Fibroblast of skin of abdomen (primary cell): ENCODE measurements at places on chromosomes 16 and 17.

- DNase-seq: no peak
Observed at GRCh38 chr17:49494986-49495841, at the start of gene NGFR. Gene NGFR (plus strand): TSS chr17:49495293. CDS start chr17:49495418, 125 bp downstream.

DNA sequence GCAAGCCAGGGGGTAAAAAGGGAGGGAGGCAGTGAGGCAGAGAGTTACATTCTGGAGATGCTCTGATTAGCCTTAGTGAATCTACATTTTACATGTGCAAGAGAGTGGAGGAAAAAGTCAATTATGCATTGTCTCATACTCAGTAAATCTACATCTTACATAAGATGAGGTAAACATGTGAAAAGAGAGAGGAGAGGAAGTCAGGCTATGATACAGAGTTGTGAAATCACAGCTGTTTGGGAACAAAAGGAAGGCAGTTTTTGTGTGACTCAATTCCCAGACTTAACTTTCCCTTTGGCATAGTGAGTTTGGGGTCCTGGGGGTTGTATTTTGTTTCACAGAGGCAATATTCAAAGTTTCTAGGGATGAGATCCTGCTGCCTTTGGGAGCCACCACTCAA is 67.8 kb downstream of the GP2 start:
- DNase-seq: no peak

GRCh38 chr17:40547079-40547784 is 18.0 kb downstream of the CCR7 start:
- no peak for DNase-seq

DNA sequence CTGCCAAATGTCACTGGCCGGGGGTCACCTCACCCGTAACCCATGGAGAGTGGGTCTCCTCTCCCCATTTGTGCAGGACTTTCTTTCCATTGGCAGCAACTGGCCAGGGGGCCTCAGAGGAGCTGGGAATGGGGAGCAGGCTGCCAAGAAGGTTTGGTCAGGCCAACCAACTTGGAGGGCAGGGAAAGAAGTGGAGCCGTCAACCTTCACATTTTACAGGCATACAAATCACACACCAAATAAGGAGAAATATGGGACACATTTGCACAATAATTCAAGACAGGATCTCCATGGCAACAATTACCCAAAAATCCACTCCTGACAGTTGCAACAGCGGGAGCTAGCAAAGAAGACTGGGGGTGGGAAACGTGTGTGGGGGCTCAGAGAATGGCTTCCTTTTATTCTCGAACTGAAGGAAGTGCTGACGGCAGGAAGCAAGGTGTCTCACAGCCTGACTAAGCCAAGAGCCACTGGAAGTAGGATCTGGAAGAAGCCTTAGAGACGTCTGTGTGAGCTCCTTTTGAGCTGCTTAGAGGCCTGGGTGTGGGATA is 20.9 kb downstream of the RPRML start:
- peak; percentile 31 for DNase-seq

DNA sequence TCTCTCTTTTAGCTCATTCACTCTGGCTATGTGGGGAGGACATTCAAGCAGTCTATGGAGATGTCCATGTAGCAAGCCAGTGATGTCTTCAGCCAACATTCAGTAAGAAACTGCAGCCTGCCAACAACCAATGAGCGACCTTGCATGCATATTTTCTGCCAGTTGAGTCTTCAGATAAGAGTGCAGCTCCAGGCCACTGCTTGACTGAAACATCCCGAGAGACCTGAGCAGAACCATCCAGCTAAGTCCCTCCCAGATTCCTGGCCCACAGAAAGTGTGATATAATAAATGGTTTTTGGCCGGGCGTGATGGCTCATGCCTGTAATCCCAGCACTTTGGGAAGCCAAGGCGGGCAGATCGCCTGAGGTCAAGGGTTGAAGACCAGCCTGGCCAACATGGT is 10.5 kb upstream of the C17orf58 start:
- no peak for DNase-seq
